ENCODE measurements at places on chromosomes 6 and 20. TPM values are rescaled to one million over a fixed set of nuclear protein-coding genes. Genes with fewer than 3 reads are reported as not detected.
A peak's percentile ranks its signal among the peaks of the same experiment; 100 is the strongest.

DNA sequence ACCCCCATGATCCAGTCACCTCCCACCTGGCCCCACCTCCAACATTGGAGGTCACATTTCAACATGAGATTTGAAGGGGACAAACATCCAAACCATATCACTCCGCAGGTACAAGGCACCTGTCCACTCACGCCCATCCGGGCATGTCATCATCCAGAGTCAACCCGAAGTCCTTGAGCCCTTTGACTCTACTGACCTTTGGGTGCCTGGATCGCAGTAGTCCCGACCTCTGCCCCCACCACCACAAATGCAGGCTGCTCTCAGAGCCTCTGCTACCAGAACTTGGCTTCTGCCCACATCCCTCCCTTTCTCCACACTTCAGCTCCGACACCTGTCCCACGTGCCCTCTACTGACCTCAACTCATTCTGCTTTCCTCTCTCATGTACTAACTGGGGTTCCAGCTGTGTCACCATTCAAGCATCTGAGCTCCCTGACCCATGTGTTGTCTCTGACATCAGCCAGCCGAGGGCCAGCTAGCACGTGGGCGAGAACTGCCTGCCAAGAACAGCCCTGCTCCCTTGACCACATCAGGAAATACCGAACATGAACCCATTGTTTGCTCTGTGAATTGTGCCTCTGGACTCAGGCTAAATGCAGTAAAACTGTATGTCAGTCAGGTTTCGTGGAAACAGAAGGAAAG lies 498.3 kb upstream of the SULF2 start:
- H3K27ac ChIP-seq: no peak overlapping the region
- no peak overlapping the region for H3K4me3 ChIP-seq
- peak; percentile 68 for DNase-seq
- peaks cover 19% of the 10 kb centered on the region for H3K4me1 ChIP-seq

Gene MTHFD1L
- total RNA-seq: 27.9 TPM

GRCh38 chr6:64838726-64839125 lies 868.3 kb downstream of the EYS start:
- no peaks in the 10 kb centered on the region for H3K36me3 ChIP-seq
- no peaks in the 10 kb centered on the region for H3K4me1 ChIP-seq
- H3K27me3 ChIP-seq: no peaks in the 10 kb centered on the region
- H3K4me3 ChIP-seq: no peak overlapping the region

Gene POPDC3
- total RNA-seq: 1.9 TPM

- no peaks in the 10 kb centered on the region for H3K27me3 ChIP-seq
- DNase-seq: no peak
- H3K36me3 ChIP-seq: no peaks in the 10 kb centered on the region
- no peak overlapping the region for H3K27ac ChIP-seq
These were observed 7.9 kb downstream of the EXOC2 start for GRCh38 chr6:684831-685636.

Gene NR2E1
- not detected for total RNA-seq

GRCh38 chr6:26739811-26740210 lies 80.3 kb upstream of the ZNF322 start:
- no peak overlapping the region for H3K27ac ChIP-seq
- H3K4me3 ChIP-seq: no peak overlapping the region
- DNase-seq: no peak
- H3K36me3 ChIP-seq: no peaks in the 10 kb centered on the region
- H3K27me3 ChIP-seq: peaks cover 26% of the 10 kb centered on the region
- no peaks in the 10 kb centered on the region for H3K4me1 ChIP-seq

DNA sequence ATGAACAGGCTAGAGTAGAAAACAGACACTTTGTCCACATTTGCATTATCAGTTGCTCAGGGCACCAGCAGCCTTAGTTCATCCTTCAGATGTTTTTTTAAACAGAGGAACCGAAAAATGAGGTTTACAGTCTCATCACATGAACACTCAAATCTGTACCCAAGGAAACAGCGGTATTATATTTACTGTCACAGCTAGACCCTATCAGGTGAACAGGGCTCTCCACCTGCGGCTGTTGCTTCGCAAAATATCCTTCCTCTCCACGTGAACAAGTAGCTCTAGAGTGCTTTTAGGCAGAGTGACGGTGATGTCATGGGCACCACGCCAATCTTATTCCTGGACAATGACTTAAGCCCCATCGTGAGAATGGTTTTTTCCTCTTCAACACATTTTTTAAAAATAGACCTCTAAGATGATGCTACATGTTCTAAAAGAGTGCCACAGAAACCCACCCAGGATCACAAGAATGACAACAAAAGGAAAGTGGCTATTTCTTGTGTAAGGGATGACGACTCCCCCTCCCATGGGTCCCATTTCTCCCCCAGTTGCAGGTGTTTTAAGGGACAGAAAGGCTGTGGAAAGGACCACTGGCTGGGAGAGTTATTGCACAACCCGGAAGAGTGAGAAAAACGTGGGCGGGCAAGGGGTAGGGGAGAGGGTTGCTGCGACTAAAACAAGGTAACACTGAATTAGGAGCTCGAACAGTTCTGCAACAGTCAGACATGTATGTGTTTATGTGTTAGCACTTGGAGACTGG lies 77.7 kb downstream of the EFHC1 start:
- H3K4me3 ChIP-seq: no peak overlapping the region
- H3K36me3 ChIP-seq: peaks cover 12% of the 10 kb centered on the region
- H3K27ac ChIP-seq: no peak overlapping the region
- no peak for DNase-seq
- H3K4me1 ChIP-seq: no peaks in the 10 kb centered on the region

GRCh38 chr20:61448386-61448785 lies 196.3 kb downstream of the CDH4 start:
- no peak for DNase-seq
- H3K27ac ChIP-seq: no peak overlapping the region
- H3K36me3 ChIP-seq: no peaks in the 10 kb centered on the region
- no peak overlapping the region for H3K4me3 ChIP-seq
- peaks cover 11% of the 10 kb centered on the region for H3K27me3 ChIP-seq

DNA sequence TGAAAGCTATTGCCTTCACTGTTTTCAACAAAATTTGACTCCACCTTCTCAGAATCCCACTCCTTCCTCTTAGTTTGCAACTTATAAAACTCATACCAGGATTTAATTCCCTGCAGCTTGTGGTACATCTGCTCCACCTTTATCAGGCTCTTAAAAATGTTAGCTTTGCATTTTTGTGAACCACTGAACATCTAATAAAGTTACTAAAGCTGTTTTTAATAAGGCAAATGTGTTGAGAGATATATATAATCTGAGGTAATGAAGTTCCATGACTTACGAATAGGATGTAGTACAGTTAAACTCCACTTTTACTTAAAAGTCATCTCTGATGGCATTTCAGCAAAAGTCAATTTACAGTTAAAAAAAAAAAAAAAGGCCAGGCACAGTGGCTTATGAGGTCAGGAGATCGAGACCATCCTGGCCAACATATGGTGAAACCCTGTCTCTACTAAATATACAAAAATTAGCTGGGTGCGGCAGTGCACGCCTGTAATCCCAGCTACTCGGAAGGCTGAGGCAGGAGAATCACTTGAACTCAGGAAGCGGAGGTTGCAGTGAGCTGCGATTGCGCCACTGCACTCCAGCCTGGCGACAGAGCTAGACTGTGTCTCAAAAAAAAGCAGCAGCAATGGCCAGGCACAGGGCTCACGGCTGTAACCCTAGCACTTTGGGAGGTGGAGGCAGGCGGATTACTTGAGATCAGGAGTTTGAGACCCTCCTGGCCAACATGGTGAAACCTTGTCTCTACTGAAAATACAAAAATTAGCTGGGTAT lies 106.2 kb downstream of the KIF13A start:
- H3K36me3 ChIP-seq: no peaks in the 10 kb centered on the region
- DNase-seq: peak; percentile 87
- H3K27me3 ChIP-seq: no peaks in the 10 kb centered on the region
- H3K4me1 ChIP-seq: peaks cover 38% of the 10 kb centered on the region
- no peak overlapping the region for H3K27ac ChIP-seq

DNA sequence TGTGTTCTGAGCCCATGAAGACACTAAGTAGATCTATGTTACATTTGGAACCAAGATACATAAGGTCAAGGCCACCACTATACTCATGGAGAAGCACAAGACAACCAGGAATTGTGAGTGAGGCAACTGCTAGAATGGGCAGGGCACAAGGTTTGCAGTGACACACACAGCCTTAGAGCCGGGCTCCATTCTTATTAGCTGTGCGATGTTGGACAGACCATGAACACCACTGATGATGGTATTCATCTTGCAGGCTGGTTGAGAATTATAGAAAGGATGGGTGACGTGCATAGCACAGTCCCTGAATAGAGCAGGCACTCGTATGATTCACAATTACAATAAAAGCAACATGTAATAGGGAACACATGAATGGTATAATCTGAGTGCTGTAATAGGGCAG lies 172.4 kb downstream of the GJA10 start:
- no peaks in the 10 kb centered on the region for H3K27me3 ChIP-seq
- H3K4me1 ChIP-seq: peaks cover 11% of the 10 kb centered on the region
- H3K4me3 ChIP-seq: no peak overlapping the region
- DNase-seq: no peak

Gene IP6K3
- 4.6 TPM for total RNA-seq

Gene WFDC12
- 1.8 TPM for total RNA-seq

DNA sequence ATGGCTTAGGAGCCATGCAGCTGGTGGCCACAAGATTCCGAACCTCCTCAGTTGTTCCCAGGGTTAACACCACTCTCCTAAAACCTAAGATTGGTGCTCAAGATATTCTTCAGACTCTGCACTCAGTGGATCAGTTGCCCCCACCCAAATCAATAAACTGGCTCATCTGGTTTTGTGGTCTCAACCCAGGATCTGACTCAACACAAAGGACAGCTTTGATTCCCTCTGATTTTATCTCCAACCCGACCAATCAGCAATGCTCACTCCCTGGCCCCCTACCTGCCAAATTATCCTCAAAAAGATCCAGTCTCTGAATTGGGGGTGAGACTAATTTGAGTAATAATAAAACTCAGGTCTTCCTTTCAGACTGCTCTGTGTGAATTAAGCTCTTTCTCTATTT lies 137.5 kb downstream of the EYS start:
- DNase-seq: no peak
- no peaks in the 10 kb centered on the region for H3K27me3 ChIP-seq
- no peaks in the 10 kb centered on the region for H3K4me1 ChIP-seq
- no peaks in the 10 kb centered on the region for H3K36me3 ChIP-seq
- no peak overlapping the region for H3K4me3 ChIP-seq
- H3K27ac ChIP-seq: no peak overlapping the region

DNA sequence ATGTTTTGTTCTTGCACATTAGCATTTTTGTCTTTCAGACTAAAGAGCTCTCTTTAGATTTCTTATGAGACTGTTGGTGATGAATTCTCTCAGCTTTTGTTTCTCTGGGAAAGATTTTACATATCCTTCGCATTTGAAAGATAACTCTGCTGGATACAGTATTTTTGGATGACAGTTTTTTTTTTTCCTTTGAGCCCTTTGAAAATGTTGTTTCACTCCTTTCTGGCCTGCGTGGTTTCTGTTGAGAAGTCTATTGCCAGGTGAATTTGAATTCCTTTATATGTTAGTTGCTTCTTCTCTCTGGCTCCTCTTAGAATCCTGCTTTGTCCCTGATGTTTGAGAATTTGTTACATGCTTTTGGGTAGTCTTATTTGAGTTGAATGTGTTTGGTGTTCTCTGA lies 22.2 kb upstream of the KIAA1586 start:
- no peak for DNase-seq
- no peaks in the 10 kb centered on the region for H3K4me1 ChIP-seq
- H3K27ac ChIP-seq: no peak overlapping the region
- no peaks in the 10 kb centered on the region for H3K27me3 ChIP-seq
- no peaks in the 10 kb centered on the region for H3K36me3 ChIP-seq

Gene MYBL2
- total RNA-seq: 1.0 TPM

Gene NANP
- total RNA-seq: 4.8 TPM

DNA sequence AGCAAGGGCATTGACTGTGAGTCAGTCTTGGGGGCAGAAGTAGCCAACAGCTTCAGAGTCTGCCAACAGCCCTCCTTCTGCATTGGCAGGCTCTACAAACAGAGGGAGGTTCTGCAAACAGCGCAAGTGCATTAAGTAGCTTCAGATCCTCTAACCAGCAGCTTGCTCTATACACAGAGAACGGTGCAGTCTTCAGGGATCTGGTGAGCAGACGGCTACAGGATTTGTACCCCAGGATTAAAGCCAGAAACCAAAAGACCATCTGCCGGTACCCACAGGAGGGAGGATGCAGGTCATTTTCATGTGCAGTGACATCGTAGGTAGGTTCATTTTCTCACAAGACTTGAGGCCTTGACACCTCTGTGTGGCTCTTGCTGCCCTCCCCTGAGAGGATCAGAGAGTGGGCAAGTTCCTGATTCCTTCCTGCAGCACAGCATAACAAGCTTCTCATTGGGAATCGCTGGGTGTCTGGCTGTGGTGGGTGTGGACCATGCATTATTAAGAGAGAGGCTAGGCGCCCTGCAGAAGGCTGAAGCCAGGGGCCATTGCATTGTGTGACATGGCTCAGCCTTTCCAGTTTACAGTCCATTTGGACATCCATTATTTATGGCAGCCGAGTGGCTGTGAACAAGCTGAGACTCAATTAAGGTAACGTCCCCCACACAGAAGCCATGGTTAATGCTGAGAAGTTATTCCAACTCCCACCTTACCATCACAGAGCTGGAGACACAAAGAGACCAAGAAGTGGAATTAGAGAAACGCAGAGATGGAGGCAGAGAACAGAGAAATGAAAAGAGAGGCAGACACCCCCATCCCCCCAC lies 250.0 kb downstream of the LRFN2 start:
- no peaks in the 10 kb centered on the region for H3K4me1 ChIP-seq
- DNase-seq: no peak
- H3K4me3 ChIP-seq: no peak overlapping the region
- H3K36me3 ChIP-seq: no peaks in the 10 kb centered on the region
- peaks cover 17% of the 10 kb centered on the region for H3K27me3 ChIP-seq

All from upper lobe of right lung (tissue), 1 donor.